ENCODE measurements at places on chromosomes 13 and 19.

DNA sequence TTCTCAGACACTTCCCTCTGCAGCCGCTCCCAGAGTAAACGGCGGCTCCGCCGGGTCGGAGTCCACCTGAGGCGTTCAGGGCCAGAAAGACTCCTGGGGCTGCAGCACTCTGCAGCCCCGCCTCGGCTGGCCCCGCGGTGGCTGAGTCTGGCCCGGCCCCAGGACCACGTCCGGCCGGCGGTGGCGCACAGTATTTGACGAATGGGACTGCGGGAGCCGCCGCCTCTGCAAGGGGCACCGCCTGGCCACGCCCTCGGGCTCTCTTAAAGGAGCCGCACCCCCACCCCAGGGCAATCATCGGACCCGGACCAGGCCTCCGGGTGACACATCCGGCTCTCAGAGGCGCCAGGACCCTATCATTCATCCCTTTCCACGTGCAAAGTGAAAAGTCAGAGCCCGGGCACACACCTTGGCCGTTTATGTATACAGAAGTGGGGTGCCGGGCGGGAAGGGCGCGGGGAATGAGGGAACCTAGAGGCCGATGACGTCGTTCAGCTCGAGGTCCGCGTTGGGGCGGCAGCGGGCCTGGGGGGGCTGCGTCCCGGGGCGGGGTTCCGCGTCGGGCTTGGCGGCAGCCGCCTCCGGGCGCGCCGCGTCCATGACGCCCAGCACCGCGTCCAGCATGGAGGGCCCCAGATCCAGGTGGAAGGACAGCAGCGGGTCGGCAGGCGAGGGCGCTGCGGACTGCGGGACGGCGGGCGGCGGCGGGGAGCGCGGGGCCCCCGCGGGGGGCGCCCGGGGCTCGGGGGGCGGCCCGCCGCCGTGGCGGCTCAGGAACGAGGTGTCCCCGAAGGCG is 1.2 kb upstream of the LENG9 start:
- peak; percentile 91 for DNase-seq

GRCh38 chr19:56504581-56504980 is 3.1 kb upstream of the ZNF471 start:
- no peak for DNase-seq

DNA sequence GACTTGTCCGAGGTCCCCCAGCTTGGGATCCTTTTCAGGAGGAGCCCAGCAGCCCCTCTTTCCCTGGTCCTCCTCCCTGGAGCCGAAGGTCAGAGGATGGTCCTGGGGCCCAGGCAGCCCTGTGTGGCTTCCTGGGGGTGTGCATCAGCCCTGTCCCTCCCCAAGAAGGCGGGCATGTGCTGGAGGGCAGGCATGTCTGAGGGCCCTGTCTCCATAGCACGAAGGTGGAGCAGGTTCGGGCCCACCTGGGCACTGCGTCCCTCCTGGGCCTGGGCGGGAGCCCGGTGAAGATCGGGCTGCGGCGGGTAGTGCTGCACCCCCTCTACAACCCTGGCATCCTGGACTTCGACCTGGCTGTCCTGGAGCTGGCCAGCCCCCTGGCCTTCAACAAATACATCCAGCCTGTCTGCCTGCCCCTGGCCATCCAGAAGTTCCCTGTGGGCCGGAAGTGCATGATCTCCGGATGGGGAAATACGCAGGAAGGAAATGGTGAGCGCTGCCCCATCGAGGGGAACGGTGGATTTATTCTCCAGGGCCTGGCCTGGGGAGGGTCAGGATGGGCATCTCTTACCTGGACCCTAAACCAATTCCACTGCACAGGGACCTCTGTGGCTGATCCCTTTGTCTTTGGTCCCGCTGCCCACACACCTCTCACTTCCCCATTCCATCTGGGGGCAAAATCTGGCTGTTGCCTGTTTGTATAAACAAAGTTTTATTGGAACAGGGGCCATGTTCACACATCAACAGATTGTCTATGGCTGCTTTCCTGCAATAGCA is 10.9 kb downstream of the TIMM13 start:
- no peak for DNase-seq

GRCh38 chr19:20103091-20103740 is 25.4 kb downstream of the ZNF90 start:
- DNase-seq = peak; percentile 54

DNA sequence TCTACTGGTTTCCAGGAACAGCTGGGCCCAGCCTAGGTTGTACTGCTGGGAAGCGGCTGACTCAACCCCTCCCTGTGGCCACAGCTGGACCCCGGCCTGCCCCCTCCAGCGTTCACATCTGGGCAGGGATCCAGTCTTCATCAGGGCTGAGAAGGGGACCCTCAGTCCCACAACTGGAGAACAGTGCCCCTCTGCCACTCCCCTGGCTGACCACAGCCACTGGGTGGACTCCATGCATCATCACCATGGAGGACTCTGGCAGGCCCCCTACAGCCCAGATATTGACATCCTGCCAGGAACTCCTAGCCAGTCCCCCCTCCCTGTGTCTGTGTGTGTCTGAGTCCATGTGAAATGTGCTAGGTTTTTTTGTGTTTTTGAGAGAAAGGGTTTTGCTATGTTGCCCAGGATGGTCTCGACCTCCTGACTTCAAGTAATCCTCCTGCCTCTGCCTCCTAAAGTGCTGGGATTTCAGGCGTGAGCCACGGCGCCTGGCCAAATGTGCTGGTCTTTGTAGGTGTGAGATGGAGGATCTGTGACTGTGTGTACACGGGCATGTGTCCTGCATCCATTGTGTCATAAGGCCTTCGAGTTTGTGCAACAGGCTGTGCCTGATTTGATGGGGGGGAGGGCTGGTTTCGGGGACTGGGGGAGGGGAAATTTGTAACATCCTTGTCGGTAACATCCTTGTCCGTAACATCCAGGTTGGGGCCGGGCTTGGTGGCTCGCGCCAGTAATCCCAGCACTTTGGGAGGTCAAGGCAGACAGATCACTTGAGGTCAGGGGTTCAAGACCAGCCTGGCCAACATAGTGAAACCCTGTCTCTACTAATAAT is 4.0 kb upstream of the HOOK2 start:
- no peak for DNase-seq

DNA sequence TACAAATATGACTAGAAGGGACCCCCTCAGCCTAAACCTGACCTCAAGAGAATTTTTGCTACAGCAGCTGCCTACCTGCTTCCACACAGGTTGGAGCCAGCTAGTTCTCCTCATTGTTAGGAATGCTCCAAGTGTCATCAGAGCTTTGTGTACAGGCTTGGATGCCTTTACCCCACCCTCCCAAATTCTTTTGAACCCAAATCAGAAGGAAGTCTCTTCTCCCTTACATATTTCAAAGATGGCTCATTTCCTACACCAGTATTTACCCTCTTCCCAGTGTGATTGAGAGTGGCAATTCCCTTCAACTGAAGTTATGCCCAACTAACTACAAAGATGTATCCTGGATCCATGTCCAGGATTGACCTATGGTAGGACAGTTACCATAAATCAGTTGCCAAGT is 323.2 kb downstream of the OXGR1 start:
- no peak for DNase-seq

- no peak for DNase-seq
These were observed 1.4 kb downstream of the PARP4 start for GRCh38 chr13:24511019-24511815.

DNA sequence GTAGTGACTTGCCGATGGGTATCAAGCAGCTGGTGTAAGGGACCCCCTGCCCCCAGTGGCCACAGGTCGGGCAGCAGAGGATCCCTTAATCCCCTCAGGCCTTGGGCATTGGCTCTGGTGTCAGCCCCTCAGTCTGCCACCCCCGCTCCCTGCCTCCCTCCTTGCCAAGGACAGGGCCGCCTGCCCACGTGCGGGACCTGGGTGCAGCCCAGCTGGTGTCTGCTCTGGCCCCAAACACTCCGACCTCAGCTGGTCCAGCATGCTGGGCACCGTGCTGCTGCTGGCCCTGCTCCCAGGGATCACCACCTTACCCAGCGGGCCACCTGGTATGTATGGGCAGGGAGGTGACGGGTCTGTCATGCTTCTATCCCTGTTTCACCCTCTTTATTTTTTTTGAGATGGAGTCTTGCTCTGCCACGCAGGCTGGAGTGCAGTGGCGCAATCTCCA is at the start of gene TGFBR3L:
TGFBR3L (plus strand) TSS at position 233 of the 448 bp plus-strand sequence.
- DNase-seq = no peak

DNA sequence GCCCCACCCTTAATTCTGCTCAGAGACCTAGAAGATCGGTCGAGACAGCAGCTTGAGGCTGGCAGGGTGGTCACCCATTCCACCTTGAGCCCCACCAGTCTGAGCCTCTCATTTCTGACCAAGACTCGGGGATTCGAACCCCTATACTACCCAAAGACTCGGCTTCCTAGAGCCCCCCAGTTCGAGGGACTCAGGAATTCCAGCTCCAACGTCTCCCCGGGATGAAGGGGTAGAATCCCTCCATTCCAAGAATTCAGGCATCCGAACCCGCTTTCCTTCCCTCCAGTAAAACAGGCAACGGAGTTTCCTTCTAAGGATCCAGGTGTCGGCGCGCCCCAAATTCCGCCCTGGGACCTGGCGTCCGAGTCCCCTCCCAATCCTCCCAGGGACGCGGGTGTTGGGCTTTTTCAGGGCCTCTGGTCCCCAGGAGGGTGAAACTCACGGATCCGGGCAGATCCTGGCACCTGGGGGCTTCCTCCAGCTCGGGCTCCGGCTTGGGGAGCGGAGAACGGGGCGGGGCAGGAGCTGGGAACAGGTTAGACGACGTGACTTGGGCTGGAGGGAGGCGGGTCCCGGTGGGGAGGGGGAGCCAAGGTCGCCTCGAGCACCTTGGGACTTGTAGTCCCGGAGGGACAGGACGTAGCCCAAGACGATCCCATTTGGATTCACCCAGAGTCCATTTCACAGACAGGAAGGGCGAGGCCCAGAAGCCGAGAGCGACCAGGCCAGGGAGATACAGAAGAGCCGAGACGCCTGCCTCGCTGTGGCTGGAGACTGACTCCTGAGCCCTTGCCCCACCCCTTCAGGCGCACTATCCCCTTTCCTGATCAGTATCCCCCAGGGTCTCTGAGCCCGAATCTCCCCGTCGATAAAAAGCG is at the start of gene PPP1R13L:
PPP1R13L (minus strand) TSS at position 513 of the 878 bp plus-strand sequence. CDS start 6,751 bp downstream, outside the sequence.
- no peak for DNase-seq

GRCh38 chr13:111122056-111122455 is 6.9 kb downstream of the ARHGEF7 start:
- no peak for DNase-seq

DNA sequence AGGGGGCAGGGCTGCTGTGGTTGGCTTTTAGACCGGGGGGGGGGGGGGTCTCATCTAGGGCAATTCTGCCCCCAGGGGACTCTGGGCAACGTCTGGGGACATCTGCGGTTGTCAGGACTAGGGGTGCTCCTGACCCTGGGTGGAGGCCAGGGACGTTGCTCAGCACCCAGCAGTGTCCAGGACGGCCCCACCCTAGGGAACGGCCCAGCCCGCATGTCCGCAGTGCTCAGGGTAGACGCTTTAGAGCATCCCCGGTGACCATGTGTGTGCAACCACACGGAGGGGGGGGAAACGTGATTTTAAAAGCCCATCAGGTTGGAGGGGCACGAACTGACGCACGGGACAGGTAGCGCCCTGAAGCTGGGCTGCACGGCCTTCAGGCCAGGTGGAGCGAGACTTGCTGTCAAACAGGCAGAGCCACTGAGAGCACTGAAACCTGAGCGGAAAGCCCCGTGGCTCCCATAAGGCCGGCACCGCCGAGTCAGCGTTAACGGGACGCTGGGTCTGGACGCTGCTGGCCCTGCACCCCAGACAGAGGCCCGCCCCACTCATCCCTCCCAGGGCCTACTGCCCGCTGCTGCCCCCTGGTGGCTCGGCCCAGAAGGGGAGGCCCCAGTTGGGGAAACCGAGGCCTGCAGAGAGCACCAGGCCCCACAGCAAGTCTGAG is 8.3 kb downstream of the CACTIN start:
- DNase-seq = no peak

DNA sequence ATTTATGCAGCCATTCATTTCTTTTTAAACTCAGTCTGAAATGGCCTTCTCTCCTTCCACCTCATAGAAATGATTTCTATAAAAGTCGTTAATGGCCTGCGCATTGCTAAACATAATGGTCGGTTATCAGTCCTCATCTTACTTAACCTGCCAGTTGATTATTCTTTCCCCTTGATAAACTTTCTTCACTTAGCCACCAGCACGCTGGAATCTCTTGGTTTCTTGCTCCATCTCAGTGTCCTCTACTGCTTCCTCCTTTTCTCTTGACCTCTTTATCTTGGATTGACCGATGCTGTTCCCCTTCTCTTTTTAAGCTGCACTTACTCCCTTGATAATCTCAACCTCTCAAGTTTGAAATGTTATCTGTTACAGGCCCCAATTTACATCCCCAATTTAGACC is 12.2 kb upstream of the CLC start:
- no peak for DNase-seq

DNA sequence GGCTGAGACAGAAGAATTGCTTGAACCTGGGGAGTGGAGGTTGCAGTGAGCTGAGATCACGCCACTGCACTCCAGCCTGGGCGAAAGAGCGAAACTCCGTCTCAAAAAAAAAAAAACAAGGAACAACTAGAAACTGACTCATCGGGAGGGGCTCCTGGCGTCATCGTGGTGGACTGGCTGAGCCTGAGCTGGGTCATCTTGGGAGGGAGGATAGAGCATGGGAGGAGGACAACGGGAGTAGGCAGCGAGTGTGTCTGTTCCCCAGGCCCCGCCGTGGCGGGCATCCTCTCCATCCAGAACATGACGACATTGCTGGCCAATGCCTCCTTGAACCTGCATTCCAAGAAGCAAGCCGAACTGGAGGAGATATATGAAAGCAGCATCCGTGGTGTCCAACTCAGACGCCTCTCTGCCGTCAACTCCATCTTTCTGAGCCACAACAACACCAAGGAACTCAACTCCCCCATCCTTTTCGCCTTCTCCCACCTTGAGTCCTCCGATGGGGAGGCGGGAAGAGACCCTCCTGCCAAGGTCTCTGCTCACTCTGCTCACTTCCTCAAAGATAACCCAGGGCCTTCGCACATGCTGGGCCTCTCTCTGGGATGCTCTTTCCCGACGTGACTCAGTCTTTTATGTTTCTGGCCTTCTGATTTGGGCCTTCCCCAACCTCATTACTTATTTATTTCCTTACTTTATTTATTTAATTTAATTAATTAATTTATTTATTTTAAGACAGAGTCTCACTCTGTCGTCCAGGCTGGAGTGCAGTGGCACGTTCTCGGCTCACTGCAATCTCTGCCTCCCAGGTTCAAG is 16.6 kb downstream of the DDX39A start:
- DNase-seq = no peak

DNA sequence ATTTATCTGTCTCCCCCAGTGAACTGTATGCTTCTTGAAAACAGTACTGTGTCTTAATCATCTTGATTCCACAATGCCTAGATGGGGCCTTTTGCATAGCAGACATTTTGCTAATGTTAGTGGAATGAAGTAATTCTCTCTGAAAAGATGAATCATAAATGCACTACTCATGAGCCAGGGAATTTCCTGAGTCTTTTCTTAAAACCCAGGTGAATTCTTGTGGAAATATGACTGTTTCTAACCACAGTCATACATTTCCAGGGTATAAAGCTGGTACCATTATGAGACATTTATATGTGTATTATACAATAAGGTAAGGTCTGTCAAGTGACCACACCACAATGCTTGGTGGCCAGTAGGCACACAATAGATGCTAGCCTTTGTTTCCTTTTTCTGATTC is 5.5 kb upstream of the KCTD4 start:
- no peak for DNase-seq

Measured in H1 (cell line).